Cardiac muscle cell (in vitro differentiated cells and primary cell): ENCODE measurements at places on chromosomes 16 and 17.

DNA sequence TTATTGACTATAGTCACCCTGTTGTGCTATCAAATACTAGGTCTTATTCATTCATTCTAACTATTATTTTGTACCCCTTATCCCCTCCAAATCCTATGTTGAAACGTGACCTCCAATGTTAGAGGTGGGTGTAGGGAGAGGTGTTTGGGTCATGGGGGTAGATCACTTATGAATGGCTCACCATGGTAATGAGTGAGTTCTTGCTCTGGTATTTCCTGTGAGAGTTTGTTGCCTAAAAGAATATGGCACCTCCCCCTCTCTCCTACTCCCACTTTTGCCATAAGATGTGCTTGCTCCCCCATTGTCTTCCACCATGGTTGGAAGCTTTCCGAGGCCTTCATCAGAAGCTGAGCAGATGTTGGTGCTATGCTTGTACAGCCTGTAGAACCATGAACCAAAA lies 59.3 kb upstream of the BRD7 start:
- peak; percentile 13 for DNase-seq

DNA sequence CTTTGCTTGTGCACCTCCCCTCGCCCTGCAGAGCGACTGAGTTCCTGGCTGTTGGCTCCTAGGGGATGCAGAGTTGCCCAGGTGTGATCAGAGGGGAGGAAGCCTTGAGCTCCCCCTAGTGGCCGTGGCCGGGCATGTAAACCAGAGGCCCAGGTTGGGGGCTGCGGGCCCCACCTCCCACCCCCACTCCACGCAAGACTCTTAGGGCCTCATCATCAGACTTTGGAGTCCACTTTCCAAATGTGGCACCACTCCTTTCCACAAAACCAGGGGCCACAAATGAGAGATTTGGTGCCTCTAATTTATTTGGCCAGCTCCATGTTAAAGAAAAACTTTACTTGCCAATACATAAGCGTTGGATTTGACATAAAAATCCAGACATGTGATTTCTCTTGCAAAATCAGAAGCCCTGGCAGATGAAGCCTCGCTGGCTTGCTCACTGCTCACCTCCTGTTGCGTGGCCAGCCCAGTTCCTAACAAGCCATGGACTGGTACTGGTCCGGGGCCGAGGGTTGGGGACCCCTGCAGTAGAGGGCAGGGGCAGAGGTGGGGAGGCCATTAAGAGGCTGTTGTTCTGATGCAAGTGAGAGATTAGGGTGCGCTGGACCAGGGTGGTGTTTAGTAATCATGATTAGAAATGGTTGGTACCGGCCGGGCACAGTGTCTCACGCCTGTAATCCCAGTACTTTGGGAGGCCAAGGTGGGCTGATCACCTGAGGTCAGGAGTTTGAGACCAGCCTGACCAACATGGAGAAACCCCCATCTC lies 28.7 kb upstream of the GAS7 start:
- peak; percentile 51 for DNase-seq

- DNase-seq = no peak
Observed at GRCh38 chr17:60577147-60577915, 22.7 kb upstream of the PPM1D start.

DNA sequence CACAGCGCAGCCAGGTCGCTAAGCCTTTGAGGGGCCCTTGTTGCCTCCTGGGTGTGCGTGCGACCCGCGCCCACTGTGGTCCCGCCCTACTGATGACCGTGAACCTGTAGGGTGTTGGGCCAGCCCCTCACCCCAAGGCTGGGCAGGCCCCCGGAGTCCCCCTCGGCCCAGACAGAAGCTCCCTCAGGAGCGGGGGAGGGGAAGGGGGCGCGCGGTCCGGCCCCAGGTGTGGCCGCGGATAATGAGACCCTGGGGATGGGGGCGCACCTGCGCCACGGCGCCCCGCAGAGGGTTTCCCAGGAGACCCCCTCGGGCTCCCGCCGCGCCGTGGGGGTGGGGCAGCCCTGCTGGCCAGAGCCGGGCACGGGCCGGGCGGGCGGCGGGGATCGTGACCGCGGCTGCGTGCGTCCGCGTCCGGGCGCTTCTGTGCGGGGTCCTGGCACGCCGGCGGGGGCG lies 358 bp upstream of the ARHGDIG start:
- peak; percentile 52 for DNase-seq

- DNase-seq = no peak
Observed at GRCh38 chr16:9392956-9393355, 301.5 kb downstream of the HAPSTR1 start.

- no peak for DNase-seq
Observed at GRCh38 chr16:78609402-78610274, 510.2 kb downstream of the WWOX start.

GRCh38 chr16:49015225-49015592 lies 266.4 kb downstream of the CBLN1 start:
- DNase-seq = no peak

- DNase-seq = peak; percentile 13
Observed at GRCh38 chr17:34156741-34157589, 98.1 kb upstream of the CCL2 start.
